ENCODE measurements at places on chromosomes 2 and 18.

- no peak for DNase-seq
Observed at GRCh38 chr2:229695961-229696360, 18.4 kb downstream of the DNER start.

DNA sequence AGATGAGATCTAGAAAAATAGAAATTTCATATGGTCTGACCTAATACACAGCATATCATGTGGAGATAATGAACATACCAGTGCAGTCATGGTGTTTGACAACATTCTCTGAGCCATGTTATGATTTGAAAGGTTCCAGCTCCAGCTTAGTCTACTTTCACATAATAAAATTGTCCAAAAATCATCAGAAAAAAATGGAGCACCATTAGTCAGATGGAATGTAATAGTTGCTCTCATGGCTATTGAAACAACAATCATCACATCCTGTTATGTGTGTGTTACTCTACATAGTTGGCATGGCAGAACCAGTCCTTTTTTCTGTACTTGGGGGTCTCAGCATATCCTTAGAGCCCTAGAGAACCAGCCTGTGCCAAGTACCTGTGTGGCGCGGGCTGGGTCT, 678.9 kb upstream of the FANCL start:
- DNase-seq: no peak

- DNase-seq: no peak
Observed at GRCh38 chr2:224202281-224202865, 163.3 kb upstream of the SERPINE2 start.

GRCh38 chr2:189858291-189858690, 74.0 kb downstream of the PMS1 start:
- no peak for DNase-seq

- DNase-seq: no peak
Observed at GRCh38 chr2:239819091-239819973, 205.8 kb downstream of the NDUFA10 start.

DNA sequence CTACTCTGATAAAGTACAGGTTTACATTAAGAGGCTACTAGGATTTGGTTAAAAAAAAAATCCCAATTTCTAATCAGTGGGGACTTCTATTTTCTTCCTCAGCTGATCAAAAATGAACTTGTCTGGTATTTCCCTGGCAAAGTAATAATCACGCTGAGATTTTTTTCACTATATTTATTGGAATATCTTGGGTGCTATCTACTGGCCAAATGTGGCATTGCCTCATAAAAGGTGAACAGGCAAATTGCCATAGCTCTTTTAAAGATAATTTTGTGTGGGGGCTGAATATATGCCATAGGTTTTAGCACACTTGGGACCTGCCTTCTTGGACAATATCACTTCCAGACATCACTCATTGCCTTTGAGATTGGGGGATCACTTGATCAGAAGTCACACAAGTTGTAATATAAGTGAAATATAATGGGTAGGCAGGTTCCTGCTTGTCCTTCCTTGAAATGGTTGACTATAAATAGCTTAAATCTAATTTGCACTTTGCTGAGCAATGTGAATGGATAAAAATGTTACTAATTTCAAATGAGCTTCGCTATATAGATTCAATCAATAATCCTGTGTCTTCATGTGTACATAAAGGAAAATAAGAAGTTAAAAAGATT, 7.0 kb upstream of the NXPH2 start:
- DNase-seq: peak; percentile 15

DNA sequence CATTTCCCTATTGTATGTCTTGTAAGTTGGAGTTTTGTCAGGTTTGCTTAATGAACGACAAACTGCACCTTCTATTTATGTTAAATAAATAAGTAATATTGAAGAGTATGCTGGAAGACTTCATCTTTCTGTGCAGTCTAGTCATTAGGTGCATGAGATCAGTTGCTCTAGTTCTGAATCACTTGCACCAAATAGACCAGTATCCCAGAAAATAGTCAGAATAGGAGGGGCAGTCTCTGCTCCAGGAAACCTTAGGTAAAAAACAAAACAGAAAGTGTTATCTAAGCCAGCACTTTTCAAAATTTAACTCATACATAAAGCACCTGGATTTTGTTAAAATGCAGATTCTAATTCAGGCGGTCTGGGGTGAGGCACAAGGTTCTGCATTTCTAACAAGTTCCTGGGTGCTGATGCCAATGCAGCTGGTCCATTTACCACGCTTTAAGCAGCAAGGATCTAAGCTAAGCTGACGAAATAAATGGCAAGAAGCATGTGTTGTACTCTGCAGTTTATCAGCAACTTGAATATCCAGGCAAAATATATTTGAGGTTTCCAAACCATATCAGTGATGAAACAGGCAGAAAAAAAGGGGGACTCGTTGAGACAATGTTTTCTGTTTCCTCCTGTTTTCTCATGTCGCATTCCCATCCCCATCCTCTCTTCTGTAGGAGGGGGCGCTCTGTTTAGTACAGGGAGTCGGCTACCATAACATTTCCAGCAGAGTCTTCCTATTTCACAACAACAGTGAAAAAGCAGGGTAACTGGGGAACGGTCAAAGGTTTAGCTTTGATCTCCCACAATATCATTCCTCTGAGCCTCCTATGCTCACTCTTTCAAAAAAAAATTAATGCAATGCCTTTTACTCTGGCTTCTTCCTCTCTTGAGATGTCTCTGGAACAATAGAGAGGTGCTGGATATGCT, 106.4 kb downstream of the MBD2 start:
- no peak for DNase-seq

DNA sequence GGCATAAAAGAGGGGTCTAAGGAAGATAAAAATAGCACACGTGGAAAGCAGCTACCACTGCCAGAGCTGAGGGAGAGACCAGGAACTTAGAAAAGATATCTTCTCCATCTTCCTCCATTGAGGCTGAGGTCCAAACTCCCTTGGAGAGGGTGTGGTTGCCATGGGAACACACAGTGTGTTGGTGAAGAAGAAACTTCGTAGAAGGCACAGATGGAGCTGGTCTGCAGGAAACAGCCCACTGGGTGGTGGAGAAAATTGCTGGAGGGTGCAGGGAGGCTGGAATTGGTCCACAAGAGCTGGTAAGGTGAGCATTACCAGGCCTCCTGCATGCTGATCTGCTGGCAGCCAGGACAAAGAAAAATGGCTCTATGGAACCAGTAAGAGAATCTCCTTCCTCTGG, 191.0 kb downstream of the HRH4 start:
- DNase-seq: no peak

- DNase-seq: peak; percentile 78
Observed at GRCh38 chr2:61775956-61776570, 77.8 kb downstream of the FAM161A start.

GRCh38 chr2:142041105-142041504, 89.7 kb downstream of the LRP1B start:
- DNase-seq: no peak

GRCh38 chr18:30192216-30192615, 850.3 kb downstream of the DSC3 start:
- DNase-seq: no peak

- no peak for DNase-seq
Observed at GRCh38 chr2:46955764-46956163, 40.2 kb upstream of the MCFD2 start.

DNA sequence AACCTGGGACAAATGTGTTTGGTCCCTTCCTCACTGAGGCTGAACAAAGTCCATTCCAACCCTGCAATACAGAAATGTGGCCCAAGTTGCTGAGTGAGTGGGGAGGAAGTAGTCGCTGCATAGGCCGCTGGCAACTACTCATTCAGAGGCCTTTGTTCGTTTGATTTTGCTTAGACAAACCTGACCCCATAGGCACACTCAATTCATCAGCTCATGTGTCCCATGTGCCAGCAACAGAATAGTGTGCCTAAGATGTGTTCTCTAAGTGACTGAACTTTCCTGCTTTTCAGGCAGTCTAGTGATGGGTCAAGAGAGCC, 23.0 kb downstream of the PTPN18 start:
- DNase-seq: no peak

- DNase-seq: no peak
Observed at GRCh38 chr18:13175266-13175665, 43.3 kb upstream of the LDLRAD4 start.

- no peak for DNase-seq
Observed at GRCh38 chr2:25032901-25033300, 9.0 kb upstream of the EFR3B start.

DNA sequence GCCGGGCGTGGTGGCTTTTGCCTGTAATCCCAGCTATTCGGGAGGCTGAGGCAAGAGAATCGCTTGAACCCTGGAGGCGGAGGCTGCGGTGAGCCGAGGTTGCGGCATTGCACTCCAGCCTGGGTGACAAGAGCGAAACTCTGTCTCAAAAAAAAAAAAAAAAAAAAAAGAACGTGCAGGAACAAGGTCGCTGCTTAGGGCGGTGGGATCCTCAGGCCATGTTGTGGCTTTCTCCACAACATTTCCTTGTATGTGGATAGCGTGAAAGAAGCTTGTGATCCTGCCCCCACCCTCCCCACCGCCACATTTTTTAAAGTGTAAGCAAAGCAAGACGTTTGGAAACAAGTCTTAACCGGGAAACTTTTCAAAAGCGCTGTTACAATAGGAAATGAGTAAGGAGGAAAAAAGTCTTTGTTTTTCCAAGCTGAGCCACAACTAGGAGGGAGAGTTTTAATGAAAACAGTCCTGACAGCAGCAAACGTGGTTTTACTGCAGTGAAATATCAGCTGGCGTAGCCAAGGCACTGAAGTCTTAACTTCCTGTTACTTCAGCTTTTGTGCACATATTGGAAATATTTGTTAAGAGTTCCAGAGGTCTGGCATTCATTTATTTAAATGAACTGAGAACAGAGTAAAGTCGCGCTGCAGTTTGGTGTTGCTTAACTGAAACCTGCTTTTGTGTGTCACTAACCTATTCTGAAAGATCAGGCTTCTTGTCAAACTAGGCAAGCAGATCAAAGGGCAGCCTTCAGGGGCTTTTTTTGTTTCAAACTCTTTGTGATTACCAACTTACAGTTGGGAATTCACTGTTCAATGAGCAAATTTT, 3.8 kb downstream of the TGIF1 start:
- peak; percentile 34 for DNase-seq

GRCh38 chr2:195820373-195820772, 163.3 kb downstream of the SLC39A10 start:
- DNase-seq: no peak

GRCh38 chr2:43894743-43895142, 56.0 kb downstream of the ABCG8 start:
- DNase-seq: no peak

GRCh38 chr2:27428978-27429541, 629 bp downstream of the NRBP1 start:
- DNase-seq: peak; percentile 90

GRCh38 chr2:191257934-191258333, 12.7 kb downstream of the MYO1B start:
- no peak for DNase-seq

DNA sequence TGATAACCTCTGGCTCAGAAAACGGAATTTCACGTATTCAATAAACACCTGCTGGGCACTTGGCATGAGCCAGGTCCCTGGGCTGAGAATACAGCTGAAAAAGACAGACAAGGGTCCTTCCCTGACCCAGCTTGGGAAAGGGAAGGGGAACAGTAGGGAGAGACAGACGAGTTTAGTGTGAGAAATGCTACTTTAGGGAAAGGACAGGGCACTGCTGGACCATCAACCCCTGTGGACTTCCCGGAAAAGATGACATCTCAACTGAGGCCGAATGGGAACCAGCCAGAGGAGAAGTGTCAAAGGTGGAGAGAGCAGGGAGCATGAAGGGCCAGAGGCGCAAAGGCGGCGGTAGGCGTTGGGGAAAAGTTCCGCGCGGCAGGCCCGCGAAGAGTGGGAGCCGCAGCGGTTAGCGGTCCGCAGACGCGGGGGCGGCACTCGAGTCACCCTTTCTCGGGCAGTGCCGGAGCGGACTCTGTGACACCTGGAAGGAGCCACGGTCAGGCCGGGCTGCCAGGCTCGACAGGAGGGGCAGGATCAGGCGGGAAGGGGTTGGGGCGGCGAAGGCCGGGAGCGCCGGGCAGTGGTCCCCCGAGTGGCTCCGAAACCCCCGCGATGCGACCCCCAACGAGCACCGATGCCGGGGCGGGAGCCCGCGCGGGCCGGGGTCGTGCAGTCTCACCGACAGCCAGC, 519 bp downstream of the TEX261 start:
- DNase-seq: peak; percentile 45

GRCh38 chr18:76859474-76860339, 37.4 kb downstream of the ZNF236 start:
- DNase-seq: no peak

- DNase-seq: no peak
Observed at GRCh38 chr2:98091738-98092137, 4.8 kb downstream of the VWA3B start.

- no peak for DNase-seq
Observed at GRCh38 chr2:207107551-207107950, 58.2 kb downstream of the KLF7 start.

DNA sequence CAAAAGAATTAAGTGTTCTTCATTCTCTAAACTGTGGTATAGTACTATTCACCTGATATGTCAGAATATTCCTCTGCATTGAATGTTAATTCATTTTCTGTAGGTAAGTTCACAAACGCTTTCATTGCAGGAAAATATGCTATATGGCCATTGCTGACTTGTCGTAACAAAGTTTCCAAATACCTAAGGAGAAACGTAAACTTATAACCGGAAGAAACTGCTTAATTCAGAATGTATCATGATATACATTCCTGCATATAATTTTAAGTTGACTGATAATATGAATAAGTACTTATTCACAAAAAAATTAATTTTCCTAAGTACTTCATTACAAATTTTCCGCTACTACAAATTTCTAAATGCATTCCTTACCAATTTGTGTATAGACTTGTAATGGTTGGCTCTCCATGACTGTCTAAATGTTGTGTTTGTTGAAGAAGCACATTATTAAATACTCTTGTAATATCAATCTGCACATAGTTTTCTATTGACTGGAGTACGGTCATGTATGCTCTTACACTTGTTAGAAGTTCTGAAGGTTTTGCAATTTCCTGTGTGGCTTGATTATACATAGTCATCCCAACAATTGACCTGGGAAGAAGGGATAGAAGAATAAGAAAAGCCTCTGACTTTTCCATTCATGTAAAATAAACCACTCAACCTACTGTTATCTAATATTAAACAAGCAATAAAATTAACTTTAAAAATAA, 85.4 kb downstream of the NCKAP1 start:
- no peak for DNase-seq

DNA sequence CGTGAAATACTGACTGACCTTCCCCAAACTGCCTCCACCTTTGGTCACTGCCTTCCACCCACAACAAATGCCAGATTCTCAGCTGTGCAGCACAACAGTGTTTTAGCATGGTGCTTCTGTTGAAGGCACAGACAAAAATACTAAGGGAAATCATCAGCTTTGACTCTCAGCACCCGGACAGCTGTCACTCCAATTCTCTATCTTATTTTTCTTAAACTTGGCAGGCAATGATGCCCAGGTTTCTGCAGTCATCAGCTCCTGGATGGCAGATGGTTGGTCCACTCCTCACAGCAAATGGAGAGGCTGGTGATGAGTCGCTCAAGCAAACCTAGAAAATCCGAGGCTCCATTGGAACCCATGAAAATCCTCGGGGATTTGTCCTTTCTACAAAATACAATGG, 2.9 kb upstream of the FAM124B start:
- no peak for DNase-seq
